Glutamatergic neuron (in vitro differentiated cells): ENCODE measurements at places on chromosomes 13 and 19.

GRCh38 chr19:40177286-40178070, 13.7 kb upstream of the MAP3K10 start:
- DNase-seq, result no peak

- DNase-seq, result no peak
Measured at GRCh38 chr19:15367439-15367838, 12.1 kb downstream of the AKAP8 start.

GRCh38 chr13:21326155-21327031, 132.7 kb downstream of the ZDHHC20 start:
- DNase-seq, result peak; percentile 47

DNA sequence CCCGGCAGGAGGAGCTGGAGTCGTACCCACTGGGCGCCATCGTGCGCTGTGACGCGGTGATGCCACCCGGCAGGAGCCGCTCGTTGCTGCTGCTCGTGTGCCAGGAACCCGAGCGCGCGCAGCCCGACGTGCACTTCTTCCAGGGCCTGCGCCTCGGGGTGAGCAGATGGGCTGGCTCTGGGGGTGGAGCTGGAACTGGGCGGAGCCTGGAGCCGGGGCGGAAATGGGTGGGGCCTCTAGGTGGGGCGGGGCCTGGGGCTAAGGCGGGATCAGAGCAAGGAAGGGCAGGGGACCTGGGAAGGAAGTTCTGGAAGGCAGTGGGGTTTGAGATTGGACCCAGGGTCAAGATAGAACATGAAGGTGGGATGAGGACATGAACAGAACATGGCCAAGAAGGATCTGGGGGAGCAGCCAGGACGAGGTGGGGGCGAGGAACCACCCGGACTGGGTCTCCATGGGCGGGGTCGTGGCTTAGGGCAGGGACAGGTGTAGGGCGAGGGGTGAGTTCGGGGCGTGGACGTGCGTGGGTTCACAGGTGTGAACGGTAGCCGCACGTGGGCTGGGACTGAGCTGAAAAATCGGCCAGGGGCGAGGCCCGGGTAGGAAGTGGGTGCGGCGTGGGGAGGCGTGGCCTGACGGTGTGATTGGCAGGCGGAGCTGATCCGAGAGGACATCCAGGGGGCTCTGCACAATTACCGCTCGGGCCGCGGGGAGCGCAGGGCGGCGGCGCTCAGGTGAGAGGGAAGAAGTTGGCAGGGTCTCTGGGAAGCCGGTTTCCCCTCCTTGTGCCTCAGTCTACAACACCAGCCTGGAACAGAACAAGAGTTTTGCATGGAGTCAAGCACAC, 4.7 kb downstream of the EPS8L1 start:
- peak; percentile 81 for DNase-seq

DNA sequence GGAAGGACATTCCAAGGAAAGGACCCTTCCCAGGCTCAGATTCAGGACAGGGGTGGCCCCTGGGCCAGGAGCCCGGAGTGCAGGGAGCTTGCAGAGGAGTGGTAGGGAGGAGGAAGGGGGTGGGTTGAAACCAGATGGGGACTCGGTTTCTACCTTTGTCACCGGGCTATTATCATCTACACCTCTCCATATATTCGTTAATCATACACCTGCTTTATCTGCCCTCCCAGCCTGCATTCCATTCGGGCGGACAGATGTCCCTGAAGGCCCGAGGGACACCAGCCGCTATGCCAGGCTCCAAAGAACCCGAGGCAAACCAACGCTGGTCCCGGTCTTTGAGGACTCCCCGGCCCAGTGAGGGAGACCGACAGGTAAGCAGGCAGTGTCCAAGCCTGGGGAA, 15.5 kb upstream of the MYH14 start:
- DNase-seq, result no peak

DNA sequence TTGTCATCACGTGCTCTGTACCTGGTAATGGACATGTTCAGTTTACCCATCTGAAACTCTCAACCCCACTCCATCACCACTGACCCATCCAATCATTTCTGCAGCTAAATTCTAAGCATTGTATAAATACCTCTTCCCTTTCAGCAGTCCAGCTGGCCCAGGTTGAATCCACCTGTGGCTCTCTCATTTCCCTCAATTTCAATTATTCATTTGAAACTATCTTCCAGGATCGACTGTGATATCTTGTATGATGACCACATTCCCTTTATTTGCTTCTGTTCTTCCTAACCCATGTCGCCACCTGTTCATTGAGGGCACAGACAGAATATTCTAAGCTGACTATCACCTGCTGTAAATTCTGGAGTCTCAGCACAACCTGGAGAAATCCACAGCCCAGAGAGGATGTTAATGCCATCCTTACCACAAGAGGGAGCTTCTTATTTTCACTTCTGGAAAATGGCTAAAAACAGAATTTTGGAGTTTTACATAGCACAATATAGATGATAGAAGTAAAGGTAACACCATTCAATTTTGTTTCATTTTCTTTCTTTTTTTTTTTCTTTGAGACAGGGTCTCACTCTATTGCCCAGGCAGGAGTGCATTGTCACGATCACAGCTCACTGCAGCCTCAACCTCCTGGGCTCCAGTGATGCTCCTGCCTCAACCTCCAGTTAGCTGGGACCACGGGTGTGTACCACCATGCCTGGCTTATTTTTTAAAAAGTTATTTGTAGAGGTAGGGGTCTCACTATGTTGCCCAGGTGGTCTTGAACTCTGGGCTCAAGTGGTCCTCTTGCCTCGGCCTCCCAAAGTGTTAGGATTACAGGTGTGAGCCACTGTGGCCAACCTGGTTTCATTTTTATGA, 38.6 kb downstream of the ZNF823 start:
- no peak for DNase-seq

DNA sequence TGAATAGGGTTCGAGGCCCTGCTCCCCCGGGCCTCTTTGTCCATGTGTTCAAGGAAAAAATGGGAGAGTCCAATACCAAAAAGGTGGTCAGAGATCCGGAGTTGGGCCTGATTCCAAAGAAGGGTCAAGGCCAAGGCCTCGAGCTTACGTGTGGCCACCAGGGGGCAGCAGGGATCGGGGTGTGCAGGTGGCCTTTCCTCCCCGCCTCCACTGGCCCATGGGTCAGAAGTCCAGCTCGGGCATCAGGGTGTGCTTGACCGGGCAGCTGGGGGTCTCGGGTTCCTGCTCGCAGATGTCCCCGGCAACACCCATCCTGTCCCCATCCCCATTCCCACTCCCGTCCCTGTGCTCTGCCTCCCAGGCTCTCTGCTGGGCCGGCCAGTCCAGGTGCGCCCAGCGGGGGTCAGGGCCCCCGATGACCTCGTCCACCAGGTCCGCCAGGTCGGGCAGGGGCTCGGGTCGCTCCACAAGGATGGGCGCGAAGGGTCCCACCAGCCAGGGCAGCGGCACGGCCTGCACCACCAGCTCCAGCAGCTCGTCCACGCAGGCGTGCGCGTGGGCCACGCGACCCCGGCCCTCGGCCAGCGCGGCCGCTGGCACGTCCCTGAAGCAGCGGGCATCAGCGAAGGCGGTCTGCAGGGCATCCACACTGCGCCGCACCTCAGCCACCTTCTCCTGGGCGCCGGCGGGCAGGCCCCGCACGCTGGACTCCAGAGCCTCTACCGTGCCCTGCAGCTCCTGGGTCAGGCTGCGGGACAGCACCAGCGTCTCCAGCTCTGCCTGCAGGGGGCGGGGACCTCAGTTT, 5.2 kb upstream of the PLIN4 start:
- DNase-seq, result peak; percentile 74
